ENCODE measurements at places on chromosomes 12 and 14.

DNA sequence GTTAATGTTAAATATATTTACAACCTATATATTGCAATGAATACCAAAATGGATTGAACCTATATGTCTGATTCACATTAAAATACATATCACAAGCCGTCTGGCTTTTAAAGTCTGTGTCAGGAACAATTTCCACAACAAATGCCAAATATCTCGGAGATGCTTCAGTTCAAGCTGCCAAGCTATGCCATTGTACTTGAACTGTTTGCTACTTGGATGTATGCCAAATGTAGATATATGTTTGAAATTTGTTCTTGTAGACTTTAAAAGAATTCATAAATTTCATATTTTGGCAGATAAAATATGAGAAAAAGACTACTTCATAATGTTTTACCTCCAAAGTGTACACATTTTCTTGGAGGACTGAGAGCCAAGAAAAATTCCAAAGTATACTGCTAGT, 37.0 kb downstream of the WASHC3 start:
- no peak for DNase-seq

DNA sequence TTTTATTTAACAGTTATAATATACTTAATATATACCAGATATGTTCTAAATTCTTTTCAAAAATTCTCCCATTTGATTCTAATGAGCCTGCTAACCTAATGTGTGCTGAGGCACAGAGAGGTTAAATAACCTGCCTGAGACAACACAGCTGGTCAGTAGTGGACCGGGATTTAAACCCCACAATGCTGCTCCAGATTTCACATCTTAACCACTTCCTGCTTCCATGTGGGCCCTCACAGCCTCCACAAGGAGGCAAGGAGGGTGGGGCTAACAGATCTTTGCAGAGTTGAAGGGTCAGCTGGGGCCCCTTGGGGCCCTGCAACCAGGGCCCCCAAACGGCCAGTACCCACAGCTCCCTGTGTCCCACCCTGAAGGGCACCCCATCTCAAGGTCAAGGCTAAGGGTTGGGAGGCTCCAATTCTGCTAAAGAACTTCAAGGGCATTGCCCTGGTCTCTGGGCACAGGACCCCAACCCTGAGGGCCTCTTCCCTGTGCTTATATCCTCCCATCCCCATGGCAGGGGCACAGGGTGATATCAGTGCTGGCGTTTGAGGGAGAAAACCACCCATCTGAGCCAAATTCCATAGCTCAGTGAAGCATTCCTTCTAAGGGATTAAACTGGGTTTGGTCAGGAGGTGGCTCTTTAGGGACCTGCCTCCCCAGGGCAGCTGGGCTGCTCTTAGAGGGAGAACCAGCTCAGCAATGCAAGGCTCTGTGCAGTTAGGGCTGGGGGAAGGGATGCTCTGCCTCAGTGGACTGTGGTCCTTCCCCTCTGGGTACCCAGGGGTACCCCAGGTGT, 2.2 kb downstream of the KRT80 start:
- no peak for DNase-seq

DNA sequence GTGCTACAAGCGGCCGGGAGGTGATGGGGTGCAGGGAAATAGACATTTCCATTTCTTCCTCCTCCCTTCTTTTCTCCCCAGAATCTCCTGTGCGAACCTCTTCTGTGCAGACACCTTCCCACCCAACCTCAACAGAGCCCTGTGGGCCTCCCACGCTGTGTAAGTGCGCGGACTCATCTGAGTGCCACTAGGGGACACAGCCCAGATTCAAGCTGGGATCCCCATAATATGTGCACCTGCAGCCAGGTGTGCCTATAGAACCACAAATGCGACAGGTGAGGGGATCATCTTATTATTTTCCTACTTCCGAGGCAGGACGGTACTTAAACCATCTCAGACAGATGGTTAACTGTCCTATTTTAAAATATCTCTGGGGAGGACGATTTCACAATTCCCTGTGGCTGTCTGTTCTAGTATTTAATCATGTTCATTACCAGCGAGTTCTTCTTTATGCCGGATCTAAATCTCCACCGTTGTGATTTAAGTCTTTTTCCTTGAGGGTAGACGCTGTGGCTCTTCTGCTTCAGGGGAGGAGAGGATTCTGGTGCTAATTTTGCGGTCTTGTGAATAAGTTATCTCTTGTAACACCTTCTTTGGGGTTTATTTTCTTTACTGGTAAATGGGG, 17.2 kb upstream of the CACNA1C start:
- no peak for DNase-seq

- no peak for DNase-seq
Measured at GRCh38 chr14:26597589-26598080, at the start of gene NOVA1. TSS of gene NOVA1 (minus strand) at chr14:26598033. CDS start at chr14:26597436, 597 bp downstream.

- no peak for DNase-seq
Measured at GRCh38 chr12:20044351-20044750, 324.0 kb upstream of the PDE3A start.
